ENCODE measurements at places on chromosomes 2 and 18.

DNA sequence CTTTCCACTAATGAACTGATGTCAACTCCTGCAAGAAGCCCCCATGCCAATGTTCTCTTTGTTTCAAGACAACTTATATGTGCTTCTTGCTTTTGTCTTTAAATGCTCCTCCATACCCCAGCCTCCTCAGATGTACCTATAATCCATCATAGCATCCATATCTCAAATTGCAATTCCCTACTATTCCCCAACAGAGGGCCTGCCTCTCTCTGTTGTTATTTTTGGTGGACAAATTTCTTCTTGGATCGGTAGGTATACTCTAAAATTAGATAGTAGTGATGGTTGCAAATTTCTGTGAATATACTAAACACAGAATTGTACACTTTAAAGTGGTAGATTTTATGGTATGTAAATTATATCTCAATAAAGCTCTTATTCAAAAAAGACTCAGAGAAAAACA is 820.1 kb downstream of the METTL4 start:
- DNase-seq: no peak

DNA sequence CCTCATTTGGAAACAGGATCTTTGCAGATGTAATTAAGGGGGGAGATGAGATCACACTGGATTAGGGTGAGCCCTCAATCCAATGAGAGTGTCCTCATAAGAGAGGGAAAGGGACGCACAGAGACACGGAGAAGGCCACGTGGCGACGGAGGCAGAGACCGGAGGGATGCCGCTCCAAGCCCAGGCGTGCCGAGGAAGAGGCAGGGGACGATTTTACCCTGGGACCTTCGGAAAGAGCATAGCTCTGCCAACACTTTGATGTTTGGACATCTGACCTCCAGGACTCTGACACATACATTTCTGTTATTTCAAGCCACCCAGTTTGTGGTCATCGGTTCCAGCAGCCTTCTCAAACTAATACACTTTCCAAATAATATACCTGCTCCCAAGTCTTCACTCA is 84.4 kb upstream of the ZCCHC2 start:
- no peak for DNase-seq

- peak; percentile 8 for DNase-seq
Measured at GRCh38 chr18:44758861-44759631, 78.4 kb downstream of the SETBP1 start.

- DNase-seq: no peak
Measured at GRCh38 chr2:60484133-60484645, 69.3 kb downstream of the BCL11A start.

- DNase-seq: no peak
Measured at GRCh38 chr2:10161206-10161931, 38.8 kb downstream of the RRM2 start.

DNA sequence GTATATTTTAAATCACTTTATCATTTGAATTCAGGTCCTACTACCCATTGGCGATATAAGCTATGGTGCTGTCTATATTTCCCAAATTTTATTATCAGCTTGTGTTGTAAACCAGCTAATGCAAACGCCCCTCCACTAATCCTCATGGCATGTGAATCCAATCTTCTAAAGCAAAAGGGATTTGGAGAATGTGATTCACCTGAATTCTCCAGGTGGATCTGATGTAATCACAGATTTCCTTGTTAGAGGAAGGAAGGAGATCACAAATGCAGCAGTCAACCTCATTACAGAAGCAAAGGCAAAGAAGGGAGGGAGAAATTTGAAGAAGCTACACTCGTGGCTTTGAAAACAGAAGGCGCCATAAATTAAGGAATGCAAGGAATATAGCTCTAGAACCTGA is 431.1 kb upstream of the CDH19 start:
- DNase-seq: no peak

GRCh38 chr2:176124947-176125771 is 2.6 kb downstream of the HOXD9 start:
- no peak for DNase-seq

GRCh38 chr2:180944372-180944771 is 36.0 kb upstream of the UBE2E3 start:
- no peak for DNase-seq
